NCI-H446 (cell line): ENCODE measurements at places on chromosomes 7 and 10.

- DNase-seq = no peak
Measured at GRCh38 chr7:3143869-3144775, 100.5 kb upstream of the CARD11 start.

- no peak for DNase-seq
Measured at GRCh38 chr10:112907893-112908292, 42.2 kb upstream of the TCF7L2 start.

- no peak for DNase-seq
Measured at GRCh38 chr10:62805231-62806099, 945 bp downstream of the ADO start.

- no peak for DNase-seq
Measured at GRCh38 chr10:80373502-80373901, 16.9 kb downstream of the DYDC2 start.

GRCh38 chr7:137981668-137982067 is 20.2 kb downstream of the CREB3L2 start:
- DNase-seq = no peak

- no peak for DNase-seq
Measured at GRCh38 chr7:24786306-24786705, 29.0 kb upstream of the GSDME start.

DNA sequence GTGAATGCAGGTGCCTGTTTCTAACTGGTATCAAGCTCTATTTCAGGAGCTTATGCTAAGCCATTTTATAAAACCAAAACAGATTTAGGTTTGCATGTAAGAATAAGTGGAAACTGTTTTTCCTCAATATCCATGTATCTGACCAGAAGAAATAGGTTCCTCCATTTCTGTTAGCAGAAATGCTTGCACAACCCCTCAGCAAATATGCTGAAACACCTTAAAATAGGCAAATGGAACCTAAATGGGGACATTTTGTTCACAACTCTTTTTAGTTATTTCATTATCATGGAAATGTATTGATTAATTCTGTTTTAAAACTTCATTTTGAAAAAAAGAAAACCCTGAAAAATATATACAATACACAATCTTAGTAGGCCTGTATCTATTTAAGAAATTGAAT is 8.9 kb upstream of the EEPD1 start:
- no peak for DNase-seq

DNA sequence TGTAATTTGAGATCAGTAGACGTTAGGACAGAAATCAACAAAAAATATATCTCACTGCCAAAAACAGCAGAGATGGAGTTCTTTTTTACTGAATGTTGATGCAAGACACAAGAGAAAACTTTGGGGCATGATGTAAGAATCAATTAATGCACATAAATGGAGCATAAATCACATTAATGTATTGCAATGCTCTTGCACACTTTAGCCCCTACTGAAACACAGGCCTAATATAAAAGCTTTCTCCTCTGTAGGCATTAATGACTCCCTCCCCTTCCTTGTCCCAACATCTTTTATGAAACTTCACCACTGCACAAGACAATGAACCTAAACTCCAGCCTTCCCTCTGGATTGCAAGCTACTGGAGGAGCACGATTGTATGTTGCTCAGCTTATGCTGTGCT is 58.8 kb downstream of the CACNA2D1 start:
- DNase-seq = no peak
